ENCODE measurements at places on chromosomes 12 and 14. TPM values are rescaled to one million over a fixed set of nuclear protein-coding genes. Genes with fewer than 3 reads are reported as not detected.
A peak's percentile ranks its signal among the peaks of the same experiment; 100 is the strongest.

GRCh38 chr14:99075771-99076375, 196.1 kb downstream of the BCL11B start:
- peaks cover 40% of the 10 kb centered on the region for H3K27me3 ChIP-seq
- DNase-seq: no peak
- H3K36me3 ChIP-seq: no peaks in the 10 kb centered on the region
- no peak overlapping the region for H3K4me3 ChIP-seq

LBHD2 gene
- total RNA-seq: not detected

PZP gene
- 0.36 TPM for total RNA-seq

- H3K27me3 ChIP-seq: no peaks in the 10 kb centered on the region
- no peak overlapping the region for H3K4me3 ChIP-seq
- DNase-seq: no peak
- no peaks in the 10 kb centered on the region for H3K36me3 ChIP-seq
Measured at GRCh38 chr12:3003357-3003992, 44.3 kb downstream of the TEAD4 start.

PLA2G1B gene
- total RNA-seq: not detected

DNA sequence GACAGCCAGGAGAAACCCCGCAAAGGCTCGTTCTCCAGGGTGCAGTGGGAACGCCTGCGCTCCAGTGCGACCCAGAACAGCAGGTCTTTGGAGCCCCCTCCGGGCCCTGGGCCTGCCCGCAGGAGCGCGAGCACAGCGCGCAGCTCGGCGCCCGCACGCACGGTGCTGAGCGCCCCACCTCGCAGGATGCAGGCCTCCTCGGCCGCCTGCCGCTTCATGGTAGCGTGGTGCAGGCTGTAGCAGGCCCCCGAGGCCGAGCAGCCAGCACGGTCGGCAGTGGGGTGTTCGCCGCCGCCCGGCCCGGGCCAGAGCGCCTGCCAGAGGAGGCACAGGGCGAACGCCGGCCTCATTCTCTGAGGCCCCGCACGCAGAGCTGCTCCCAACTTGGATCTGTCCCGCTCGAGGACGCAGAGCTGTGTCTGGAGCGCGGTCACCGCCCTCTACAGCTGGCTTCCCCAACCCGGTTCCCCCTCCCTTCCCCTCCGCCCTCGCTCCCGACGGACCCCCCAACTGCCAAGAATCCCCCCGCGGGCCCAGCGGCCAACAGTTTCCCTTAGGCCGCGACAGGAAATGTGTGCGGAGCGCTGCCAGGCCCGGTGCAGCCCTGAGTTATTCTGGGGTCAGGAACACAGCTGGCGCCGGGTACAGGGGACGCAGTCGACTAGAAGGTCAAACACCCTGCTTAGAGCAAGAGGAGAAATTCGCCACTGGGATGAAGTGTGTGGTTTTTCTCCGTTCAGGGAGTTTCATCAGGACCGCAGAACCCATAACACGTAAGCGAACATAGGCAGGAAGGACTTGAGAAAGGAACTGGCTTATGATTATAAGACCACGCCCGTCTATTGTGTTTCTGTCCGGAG, at the start of gene CLEC14A:
TSS of gene CLEC14A (minus strand) at position 421 of the 860 bp plus-strand sequence. CDS start at position 350, 71 bp downstream.
- peak within 1 kb of the TSS; percentile 96 for H3K27ac ChIP-seq
- no peaks in the 10 kb centered on the region for H3K36me3 ChIP-seq
- DNase-seq: peak; percentile 84
- peak within 1 kb of the TSS; percentile 76 for H3K4me3 ChIP-seq
- peaks cover 33% of the 10 kb centered on the region for H3K27me3 ChIP-seq

GRCh38 chr14:68705741-68706283, 87.1 kb downstream of the ZFP36L1 start:
- no peaks in the 10 kb centered on the region for H3K36me3 ChIP-seq
- peak overlapping the region; percentile 42 for H3K27ac ChIP-seq
- H3K4me1 ChIP-seq: peaks cover 20% of the 10 kb centered on the region
- no peak for DNase-seq

GRCh38 chr12:124782132-124782531, 81.5 kb downstream of the SCARB1 start:
- H3K27me3 ChIP-seq: no peaks in the 10 kb centered on the region
- no peak for DNase-seq
- H3K36me3 ChIP-seq: no peaks in the 10 kb centered on the region
- H3K4me1 ChIP-seq: peaks cover 12% of the 10 kb centered on the region
- H3K27ac ChIP-seq: no peak overlapping the region

DNA sequence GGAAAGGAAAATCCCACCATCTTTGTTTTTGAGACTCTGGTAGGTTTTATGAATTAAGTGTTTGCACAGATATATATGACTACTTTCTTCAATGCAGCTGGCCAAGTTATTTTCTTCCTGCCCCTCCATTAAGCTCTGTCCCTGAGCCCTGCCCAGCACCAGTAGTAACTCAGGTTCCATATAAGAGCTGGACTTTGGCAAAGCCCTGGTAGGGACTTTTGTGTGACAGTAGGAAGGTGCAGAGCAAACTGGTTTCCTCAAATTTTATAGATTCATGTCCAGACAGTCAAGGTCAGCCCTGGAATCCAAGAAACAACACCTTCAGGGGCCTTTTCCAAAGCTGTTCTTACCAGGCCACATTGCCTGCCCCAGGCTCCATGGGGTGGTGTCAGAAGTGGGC, 47.3 kb downstream of the SSPN start:
- H3K36me3 ChIP-seq: no peaks in the 10 kb centered on the region
- H3K4me3 ChIP-seq: no peak overlapping the region
- H3K4me1 ChIP-seq: peaks cover 23% of the 10 kb centered on the region
- no peak for DNase-seq

DNA sequence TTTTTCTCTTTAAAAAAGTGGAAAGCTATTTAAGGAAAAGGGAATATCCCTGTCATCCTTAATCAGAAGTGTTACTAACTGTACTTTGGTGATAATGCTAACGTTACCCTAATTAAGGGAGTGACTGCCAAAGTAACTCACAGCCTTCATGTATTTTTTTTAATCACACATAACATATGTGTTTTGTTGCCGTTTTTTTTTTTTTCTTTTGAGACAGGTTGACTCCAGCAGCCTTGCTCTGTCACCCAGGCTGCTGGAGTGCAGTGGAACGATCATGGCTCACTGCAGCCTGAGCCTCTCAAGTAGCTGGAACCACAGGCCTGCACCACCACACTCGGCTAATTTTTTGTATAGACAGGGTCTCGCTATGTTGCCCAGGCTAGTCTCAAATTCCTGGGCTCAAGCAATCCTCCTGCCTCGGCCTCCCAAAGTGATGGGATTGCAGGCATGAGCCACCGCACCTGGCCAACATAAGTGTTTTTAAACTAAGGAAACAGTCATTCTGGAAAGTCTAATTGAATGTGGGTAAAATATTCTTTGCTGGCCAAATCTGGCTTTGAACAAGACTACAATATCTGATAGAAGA, 56.5 kb downstream of the HECTD4 start:
- peaks cover 47% of the 10 kb centered on the region for H3K4me1 ChIP-seq
- no peak overlapping the region for H3K4me3 ChIP-seq
- no peaks in the 10 kb centered on the region for H3K27me3 ChIP-seq
- no peak for DNase-seq

FAM186B gene
- total RNA-seq: 0.33 TPM

GRCh38 chr14:90815822-90816662, at the start of gene TTC7B:
Gene TTC7B, minus strand, starts transcription at chr14:90816430. Its CDS starts 135 bp downstream, at chr14:90816295.
- peak within 1 kb of the TSS; percentile 78 for H3K4me3 ChIP-seq
- no peaks in the 10 kb centered on the region for H3K36me3 ChIP-seq
- H3K27me3 ChIP-seq: no peaks in the 10 kb centered on the region

DAO gene
- not detected for total RNA-seq

- no peak overlapping the region for H3K27ac ChIP-seq
- H3K4me1 ChIP-seq: peaks cover 28% of the 10 kb centered on the region
- H3K27me3 ChIP-seq: no peaks in the 10 kb centered on the region
- no peak overlapping the region for H3K4me3 ChIP-seq
- H3K36me3 ChIP-seq: peaks cover 11% of the 10 kb centered on the region
- DNase-seq: no peak
Measured at GRCh38 chr12:27003421-27004381, 10.5 kb downstream of the TM7SF3 start.

DNA sequence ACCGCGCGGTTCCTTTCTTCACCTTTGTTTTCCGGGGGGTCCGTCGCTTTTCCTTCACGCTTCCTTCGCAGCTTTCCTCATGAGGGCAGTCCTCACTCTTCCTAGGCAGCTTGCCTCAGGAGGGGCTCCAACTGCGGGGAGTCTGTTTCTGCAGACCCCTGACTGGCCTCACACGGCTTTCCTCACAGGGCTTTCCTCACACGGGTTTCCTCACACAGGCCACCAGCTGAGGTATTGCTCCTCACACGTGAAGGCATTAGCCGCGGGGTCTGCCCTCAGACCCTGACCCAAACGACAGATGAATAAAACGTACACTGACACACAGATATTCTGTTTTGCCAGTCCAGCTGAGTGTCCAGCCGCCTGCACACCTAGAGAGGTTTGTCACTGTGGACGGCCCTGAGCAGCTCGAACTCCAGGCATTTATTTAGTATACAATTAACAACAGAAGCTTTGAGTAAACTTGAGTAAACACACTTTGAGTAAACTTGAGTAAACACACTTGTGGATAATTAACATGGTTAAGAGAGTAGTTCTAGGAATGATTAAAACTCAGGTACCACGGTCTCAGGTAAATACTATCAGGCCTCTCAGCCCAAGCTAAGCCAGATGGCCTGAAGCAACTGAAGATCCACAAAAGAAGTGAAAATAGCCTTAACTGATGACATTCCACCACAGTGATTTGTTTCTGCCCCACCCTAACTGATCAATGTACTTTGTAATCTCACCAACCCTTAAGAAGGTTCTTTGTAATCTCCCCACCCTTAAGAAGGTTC, 16.1 kb upstream of the LYZ start:
- H3K4me1 ChIP-seq: no peaks in the 10 kb centered on the region
- peaks cover 37% of the 10 kb centered on the region for H3K27me3 ChIP-seq
- no peaks in the 10 kb centered on the region for H3K36me3 ChIP-seq
- peak overlapping the region; percentile 60 for H3K4me3 ChIP-seq
- H3K27ac ChIP-seq: no peak overlapping the region
- DNase-seq: no peak

- H3K4me3 ChIP-seq: no peak overlapping the region
- no peaks in the 10 kb centered on the region for H3K27me3 ChIP-seq
- no peaks in the 10 kb centered on the region for H3K4me1 ChIP-seq
Measured at GRCh38 chr12:93451423-93452158, 9.8 kb upstream of the UBE2N start.

IL31 gene
- total RNA-seq: not detected

GRCh38 chr12:90290980-90291975, 582.6 kb upstream of the ATP2B1 start:
- no peak overlapping the region for H3K4me3 ChIP-seq
- no peak for DNase-seq
- peak overlapping the region; percentile 47 for H3K27ac ChIP-seq
- H3K27me3 ChIP-seq: no peaks in the 10 kb centered on the region
- peaks cover 15% of the 10 kb centered on the region for H3K4me1 ChIP-seq

ASCL1 gene
- not detected for total RNA-seq

COX8C gene
- 1.3 TPM for total RNA-seq

DNA sequence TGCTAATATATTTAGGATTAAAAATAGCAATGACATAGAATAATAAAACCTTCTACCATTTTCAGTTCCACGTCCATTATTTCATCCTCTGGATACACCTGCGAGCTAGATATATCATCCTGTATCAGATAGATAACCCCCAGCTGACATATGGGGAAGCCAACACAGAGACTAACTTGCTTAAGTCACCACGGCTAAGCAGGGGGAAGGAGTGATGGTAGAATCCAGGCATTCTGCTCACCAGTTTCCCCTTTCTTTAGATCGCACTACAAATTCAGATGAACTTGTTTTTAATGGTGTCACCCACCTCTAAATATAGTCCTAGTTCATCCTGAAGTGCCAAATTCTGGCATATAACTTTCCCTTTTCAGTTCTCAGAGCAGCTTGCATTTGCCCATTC, 110.1 kb downstream of the TXNDC16 start:
- H3K27me3 ChIP-seq: no peaks in the 10 kb centered on the region
- no peak overlapping the region for H3K27ac ChIP-seq
- peaks cover 24% of the 10 kb centered on the region for H3K36me3 ChIP-seq
- no peak for DNase-seq

SLC25A47 gene
- total RNA-seq: not detected

- H3K4me1 ChIP-seq: peaks cover 36% of the 10 kb centered on the region
- no peaks in the 10 kb centered on the region for H3K27me3 ChIP-seq
- H3K27ac ChIP-seq: peak overlapping the region; percentile 99
- peak overlapping the region; percentile 98 for H3K4me3 ChIP-seq
- peaks cover 24% of the 10 kb centered on the region for H3K36me3 ChIP-seq
- DNase-seq: peak; percentile 79
Measured at GRCh38 chr12:53251477-53252348, 16.4 kb upstream of the ESPL1 start.

DNA sequence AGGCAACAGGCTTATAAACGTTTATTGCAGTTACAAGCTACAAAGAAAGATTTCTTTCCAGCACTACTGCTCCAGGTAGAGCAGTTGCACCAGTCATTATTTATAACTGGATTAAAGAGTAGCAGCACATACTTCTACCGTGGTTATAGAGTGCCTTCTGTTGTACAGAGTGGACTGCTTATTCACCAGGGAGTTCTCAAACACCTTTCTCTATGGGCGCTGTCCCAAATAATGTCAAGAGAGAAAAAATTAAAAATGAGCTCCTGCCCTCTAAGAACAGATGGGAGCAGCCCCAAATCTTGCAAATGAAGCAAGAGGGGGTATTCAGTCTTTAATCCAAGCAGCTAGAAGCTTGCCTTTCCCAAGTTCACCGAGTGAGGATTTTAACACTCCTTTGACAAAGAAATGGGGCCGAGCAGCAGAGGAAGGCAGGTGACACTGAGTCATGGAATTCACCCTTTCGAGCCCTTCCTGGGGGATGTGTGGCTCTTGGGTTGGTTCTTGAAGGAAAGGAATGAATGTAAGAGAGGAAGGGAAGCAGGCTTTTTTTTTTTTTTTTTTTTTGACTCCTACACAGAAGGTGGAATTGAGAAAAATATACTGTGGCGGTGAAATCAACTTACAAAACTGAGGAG, 181.2 kb downstream of the PRKCH start:
- H3K36me3 ChIP-seq: no peaks in the 10 kb centered on the region
- no peaks in the 10 kb centered on the region for H3K27me3 ChIP-seq
- peaks cover 45% of the 10 kb centered on the region for H3K4me1 ChIP-seq
- no peak for DNase-seq
- H3K27ac ChIP-seq: no peak overlapping the region

MAPK1IP1L gene
- 68.2 TPM for total RNA-seq

MYH6 gene
- total RNA-seq: 1,823 TPM

DNA sequence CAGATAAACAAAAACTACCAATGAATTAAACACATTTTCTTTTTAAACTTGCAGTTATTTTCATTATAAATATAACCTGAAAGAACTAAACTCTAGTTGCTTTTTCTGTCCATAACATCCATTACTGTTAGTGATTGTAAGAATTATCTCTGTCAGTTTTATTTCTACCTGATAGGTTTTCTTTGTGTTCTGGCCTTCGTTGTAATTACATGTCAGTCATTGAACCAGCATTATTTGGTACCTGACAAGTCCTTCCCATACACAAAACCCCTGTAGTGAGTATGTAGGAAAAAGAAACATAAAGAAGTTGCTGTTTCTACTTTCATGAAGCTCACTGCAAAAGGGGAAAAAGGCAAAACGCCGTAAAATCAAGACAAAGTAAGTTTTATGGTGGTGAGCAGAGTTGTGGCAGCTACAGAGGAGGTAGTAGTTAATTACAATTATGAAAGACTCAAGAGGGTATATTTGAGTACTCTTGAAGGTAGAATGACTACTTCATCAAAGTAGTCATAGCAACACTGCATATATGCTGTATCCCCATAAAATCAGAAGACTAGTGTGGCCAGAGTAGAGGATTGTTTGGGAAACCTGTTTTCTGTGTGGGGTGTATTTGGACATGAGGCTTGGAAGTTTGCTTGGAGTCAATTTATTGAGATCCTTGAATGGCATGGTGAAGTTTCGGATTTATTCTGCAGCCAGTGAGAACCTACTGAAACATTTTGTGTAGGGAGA, 102.8 kb downstream of the SLC5A8 start:
- no peaks in the 10 kb centered on the region for H3K4me1 ChIP-seq
- no peak overlapping the region for H3K4me3 ChIP-seq
- no peaks in the 10 kb centered on the region for H3K27me3 ChIP-seq
- DNase-seq: no peak
- no peak overlapping the region for H3K27ac ChIP-seq
